CD4-positive, alpha-beta T cell treated with Interleukin-2 at 100 ng/mL for 4 hours (primary cell): ENCODE measurements at places on chromosomes 6 and 20.

- DNase-seq = peak; percentile 24
These were observed at the start of gene MYO6 for GRCh38 chr6:75748743-75749538. TSS of gene MYO6 (plus strand) at chr6:75749239. CDS start at chr6:75817548, 68,309 bp downstream.

GRCh38 chr6:4402477-4402976 lies 267.2 kb upstream of the ECI2 start:
- DNase-seq = no peak

GRCh38 chr6:45514454-45515230 lies 136.9 kb upstream of the SUPT3H start:
- DNase-seq = no peak

DNA sequence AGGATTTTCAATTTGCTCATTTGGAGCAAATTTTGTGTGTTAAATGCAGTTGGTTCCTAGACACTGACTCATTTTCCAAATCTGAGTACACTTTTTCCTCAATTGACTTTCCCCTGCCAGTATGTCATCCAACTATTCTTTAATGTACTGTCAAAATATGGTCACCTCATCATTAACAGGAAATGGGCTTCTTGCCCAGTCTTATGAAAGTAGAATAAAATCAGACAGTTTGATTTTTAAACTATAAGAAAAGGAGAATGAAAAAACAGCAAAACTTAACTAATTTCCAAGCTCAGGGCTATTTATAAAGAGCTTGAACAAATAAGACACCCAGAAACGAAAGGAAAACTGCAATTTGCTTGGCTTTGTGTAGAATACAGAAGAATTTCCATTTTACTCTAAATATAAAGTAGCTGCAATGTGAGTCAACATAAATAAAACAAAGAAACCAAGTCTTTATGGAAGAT lies 43.7 kb upstream of the RAB23 start:
- DNase-seq = no peak

- DNase-seq = no peak
These were observed 24.1 kb downstream of the HLA-E start for GRCh38 chr6:30513451-30513850.

GRCh38 chr6:133964702-133965101 lies 11.7 kb downstream of the TBPL1 start:
- DNase-seq = no peak

GRCh38 chr6:125832391-125833117 lies 41.8 kb downstream of the NCOA7 start:
- no peak for DNase-seq

- DNase-seq = no peak
These were observed 49.6 kb upstream of the CDYL start for GRCh38 chr6:4726645-4727044.

- DNase-seq = no peak
These were observed 42.5 kb downstream of the DUSP22 start for GRCh38 chr6:334536-335510.

GRCh38 chr6:73050706-73051105 lies 174.6 kb downstream of the KHDC1L start:
- DNase-seq = no peak

DNA sequence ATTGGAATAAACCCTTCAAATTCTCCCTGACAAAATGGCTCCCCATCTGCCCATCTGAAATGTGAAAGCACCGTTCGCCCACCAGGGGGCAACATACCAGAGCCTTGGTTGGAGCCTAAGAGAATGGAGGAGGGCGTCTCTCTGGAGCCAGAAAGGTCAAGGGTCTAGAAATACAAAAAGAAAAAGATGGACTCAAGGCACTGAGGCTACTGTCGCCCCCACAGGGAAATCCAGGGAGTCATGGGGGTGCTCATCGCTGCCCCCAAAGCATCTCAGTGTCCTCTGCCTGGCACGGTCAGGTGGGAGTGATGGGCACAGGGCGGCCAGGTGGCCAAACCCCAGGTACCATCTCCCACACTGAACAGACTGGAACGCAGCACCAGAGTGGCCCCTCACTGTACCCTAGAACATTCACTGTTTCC lies 136.3 kb downstream of the ZMYND8 start:
- peak; percentile 38 for DNase-seq

DNA sequence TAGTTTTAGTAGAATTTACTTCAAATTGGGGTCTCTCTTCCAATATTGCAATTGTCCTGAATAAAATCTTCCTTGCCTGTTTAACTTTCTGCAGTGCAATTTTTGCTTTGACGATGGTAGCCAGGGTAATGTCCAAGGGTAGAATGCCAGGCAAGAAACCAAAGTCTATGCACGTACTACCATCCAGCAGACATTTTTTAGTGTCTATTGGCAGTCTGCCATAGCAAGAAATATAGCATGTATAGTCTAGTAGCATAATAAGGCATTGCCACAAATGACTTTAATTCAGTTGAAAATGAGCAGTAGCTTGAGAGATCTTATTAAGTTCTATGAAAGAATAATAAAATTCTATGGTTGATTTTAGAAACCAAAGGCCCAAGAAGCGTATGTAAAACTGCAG lies 62.3 kb upstream of the KCNQ5 start:
- DNase-seq = no peak

- DNase-seq = no peak
These were observed 388.3 kb downstream of the BMP2 start for GRCh38 chr20:7155794-7156193.

DNA sequence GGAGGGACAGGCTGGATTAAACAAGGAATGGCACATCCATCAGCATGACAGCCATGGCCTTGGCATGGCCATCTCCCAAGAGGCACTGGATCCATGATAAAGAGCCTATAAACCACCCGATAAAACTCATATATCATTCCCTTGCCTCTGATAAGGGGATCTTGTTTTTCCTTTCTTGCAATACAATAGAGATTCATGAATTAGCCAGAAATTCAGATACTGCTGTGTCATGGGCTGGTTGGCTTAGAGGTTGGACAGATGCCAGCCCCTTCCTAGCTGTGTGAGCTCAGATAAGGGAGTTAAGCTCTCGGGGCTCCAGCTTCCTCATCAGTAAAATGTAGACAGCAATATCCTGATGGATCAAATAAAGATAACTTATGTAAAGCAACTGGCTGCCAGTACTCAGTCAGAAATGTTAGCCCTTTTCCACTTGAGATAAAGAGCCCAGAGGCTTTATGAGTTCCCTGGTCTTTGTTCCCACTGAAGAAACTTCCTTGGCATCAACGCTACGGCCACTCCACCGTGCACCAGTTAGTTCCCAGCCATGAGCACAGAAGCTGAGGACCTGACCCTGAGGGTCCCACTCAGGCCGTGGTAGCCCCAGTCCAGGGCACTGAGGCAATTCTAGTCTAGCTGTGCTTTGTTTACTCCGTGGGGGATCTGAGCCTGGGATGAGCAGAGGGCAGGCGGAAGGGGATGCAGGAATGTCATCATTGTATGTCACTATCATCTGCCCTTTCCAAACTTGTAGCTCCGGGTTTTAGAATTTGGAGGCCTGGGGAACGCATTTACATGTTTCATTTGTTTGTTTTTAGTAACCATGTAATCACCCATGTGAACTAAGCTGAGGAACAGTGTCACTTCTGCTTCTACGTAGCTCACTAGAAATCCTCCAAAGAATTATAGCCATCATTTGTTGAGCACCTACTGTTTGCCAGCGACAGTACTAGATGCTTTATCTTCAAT lies 67.2 kb upstream of the TBC1D7 start:
- DNase-seq = no peak

DNA sequence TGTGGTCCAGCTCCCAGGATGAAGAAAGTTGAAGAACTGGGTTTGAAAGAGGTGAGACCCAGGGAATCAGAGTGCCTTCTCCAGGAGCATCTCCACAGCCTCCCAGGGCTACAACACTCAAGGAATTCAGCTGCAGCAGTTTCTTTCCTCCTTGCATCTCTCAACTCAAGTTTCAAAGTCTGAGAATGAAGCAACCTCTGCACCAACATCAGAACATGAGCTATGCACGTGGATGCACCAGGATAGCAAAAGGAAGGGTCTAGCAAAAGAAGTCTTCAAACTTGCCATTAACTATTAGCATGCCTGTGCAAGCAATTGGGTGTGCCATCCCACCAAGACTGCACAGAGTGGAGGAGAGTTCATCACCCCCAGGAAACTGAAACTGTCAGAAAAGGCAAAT lies 193.9 kb downstream of the OTOR start:
- DNase-seq = no peak

- DNase-seq = no peak
These were observed 52.1 kb downstream of the YTHDF1 start for GRCh38 chr20:63163596-63164483.

DNA sequence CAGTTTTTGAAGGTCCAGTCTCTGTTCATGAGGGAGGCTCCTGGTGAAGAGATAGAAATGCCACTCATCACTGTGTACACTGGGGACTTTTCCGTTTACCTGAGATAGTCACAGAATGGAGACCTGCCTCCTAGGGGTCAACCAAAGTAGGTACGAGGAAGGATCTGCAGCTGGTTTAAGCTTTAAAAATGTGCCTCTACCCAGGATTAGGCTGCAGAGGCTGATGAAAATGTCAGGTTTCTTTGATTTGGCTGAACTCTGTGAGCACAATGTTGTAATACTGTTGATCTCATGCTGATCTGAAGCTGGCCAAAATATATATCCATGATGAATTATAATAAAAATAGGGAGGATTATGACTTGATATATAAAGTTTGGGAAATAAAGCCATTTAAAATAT lies 182.7 kb downstream of the ADAT2 start:
- DNase-seq = no peak

GRCh38 chr6:35179901-35180535 lies 33.7 kb upstream of the SCUBE3 start:
- no peak for DNase-seq

GRCh38 chr6:109705258-109705657 lies 14.2 kb downstream of the FIG4 start:
- DNase-seq = peak; percentile 80

GRCh38 chr20:61780066-61780465 lies 285.6 kb downstream of the TAF4 start:
- no peak for DNase-seq

GRCh38 chr6:169530752-169531123 lies 171.1 kb downstream of the WDR27 start:
- no peak for DNase-seq

GRCh38 chr6:119065382-119065781 lies 13.1 kb downstream of the FAM184A start:
- DNase-seq = no peak
